ENCODE measurements at places on chromosomes 12 and 14.

GRCh38 chr14:89740241-89740640 is 214.3 kb downstream of the EFCAB11 start:
- DNase-seq = no peak

- no peak for DNase-seq
Observed at GRCh38 chr14:63147018-63147417, 57.2 kb upstream of the RHOJ start.

- DNase-seq = no peak
Observed at GRCh38 chr14:33931461-33931860, 19.4 kb downstream of the EGLN3 start.

DNA sequence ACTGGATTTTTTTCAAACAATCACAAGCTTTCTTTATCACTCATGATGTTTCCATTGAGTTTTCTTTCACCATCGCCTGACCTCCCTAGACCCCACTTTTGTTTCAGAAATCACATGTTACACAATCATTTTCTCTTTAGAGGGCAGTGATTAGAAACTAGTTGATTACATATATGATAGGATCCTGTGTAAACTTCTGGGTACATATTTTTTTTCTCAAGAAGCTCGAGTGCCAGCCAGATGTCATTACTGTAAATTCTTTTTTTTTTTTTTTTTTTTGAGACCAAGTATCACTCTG is 62.4 kb upstream of the PSMA6 start:
- DNase-seq = no peak

DNA sequence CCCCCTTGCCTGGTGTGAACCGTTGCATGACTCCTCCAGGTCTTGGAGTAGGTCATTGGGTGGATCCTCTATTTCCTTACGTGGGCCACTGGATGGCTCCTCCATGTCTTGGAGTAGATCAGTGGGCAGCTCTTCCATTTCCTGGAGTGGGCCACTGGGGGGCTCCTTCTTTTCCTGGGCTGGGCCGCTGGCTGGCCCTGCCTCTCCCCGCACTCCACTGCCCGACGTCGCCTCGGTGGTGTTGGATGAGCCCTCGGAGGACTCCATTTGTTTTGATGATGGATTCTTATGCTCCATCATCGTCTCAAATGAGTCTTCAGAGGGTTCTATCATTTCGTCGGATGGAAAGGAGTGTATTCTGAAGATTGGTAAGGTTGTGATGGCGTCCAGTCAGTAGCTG is 19.1 kb downstream of the RTL1 start:
- no peak for DNase-seq

DNA sequence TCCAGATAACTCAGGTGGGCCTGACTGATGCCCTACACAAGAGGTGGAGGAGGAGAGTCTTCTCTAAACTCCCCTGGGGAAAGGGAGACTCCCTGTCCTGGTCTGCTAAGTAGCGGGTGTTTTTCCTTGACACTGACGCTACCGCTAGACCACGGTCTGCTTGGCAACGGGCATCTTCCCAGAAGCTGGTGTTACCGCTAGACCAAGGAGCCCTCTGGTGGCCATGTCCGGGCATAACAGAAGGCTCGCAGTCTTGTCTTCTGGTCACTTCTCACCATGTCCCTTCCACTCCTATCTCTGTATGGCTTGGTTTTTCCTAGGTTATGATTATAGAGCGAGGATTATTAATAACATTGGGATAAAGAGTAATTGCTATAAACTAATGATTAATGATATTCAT is 965.5 kb downstream of the TMEM121 start:
- peak; percentile 67 for DNase-seq

DNA sequence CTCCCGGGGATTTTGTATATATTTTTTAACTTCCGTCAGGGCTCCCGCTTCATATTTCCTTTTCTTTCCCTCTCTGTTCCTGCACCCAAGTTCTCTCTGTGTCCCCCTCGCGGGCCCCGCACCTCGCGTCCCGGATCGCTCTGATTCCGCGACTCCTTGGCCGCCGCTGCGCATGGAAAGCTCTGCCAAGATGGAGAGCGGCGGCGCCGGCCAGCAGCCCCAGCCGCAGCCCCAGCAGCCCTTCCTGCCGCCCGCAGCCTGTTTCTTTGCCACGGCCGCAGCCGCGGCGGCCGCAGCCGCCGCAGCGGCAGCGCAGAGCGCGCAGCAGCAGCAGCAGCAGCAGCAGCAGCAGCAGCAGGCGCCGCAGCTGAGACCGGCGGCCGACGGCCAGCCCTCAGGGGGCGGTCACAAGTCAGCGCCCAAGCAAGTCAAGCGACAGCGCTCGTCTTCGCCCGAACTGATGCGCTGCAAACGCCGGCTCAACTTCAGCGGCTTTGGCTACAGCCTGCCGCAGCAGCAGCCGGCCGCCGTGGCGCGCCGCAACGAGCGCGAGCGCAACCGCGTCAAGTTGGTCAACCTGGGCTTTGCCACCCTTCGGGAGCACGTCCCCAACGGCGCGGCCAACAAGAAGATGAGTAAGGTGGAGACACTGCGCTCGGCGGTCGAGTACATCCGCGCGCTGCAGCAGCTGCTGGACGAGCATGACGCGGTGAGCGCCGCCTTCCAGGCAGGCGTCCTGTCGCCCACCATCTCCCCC is 777 bp downstream of the ASCL1 start:
- DNase-seq = peak; percentile 34

DNA sequence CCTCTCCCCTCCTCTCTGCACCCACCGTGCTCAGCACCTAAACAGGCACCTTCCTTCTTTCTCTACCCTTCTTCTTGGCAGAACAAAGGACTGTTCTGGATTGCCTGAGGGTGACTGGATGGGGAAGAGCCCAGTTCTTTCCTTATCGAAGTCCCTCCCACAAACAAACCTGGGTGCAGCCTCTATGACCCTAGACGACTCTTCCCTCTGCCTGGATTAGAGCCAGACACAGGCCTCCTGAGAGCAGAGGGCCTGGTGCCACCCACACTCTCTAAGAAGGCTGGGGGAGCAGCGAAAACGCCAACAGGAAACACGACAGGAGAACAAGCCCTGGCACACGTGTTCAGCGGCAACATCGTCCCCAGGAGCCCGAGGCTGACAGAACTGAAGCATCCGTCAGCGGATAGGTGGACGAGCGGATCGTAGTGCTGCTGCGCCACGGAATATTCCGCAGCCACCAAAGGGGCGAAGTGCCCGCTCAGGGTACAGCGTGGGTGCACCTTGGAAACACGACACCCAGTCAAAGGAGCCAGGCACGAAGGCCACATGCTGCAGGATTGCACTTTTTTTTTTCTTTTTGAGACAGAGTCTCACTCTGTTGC is 38.0 kb downstream of the RIMBP2 start:
- no peak for DNase-seq

- DNase-seq = no peak
Observed at GRCh38 chr14:69675877-69676416, 64.6 kb downstream of the SUSD6 start.

GRCh38 chr12:85016413-85016812 is 19.7 kb downstream of the TSPAN19 start:
- DNase-seq = no peak

- no peak for DNase-seq
Observed at GRCh38 chr14:24848102-24848790, 201.7 kb downstream of the STXBP6 start.

- no peak for DNase-seq
Observed at GRCh38 chr12:111249018-111249370, 119.9 kb downstream of the PHETA1 start.

GRCh38 chr14:60215520-60216420 is 33.3 kb upstream of the PPM1A start:
- no peak for DNase-seq

DNA sequence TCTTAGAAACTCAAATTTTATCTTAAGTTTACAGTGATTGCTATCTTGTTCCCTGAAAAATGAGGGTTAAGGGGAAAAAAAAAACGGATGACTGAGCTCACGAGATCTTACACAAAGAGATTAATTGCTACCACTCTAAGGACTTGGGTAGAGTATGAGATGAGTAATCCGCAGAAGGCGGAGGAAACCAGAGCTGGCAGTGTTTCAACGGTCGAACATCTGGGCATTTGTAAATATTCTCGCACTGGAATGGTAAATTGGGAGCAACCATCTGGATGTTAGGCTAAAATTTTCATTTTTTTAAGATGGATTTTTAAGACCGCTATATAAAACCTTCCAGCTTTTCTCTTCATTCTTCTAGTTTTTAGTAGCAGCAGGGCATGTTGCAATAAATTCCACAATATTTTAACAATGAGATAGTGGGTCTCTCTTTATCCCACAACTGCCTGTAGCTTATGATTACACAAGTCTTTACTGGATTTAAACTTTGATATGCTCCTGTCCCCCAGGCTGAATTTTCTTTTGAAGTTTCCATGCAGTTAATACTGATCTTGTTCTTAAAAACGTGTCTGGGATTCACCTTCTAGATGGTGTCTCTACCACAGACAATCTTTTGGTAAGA is 1324.1 kb downstream of the AACS start:
- no peak for DNase-seq

- DNase-seq = no peak
Observed at GRCh38 chr12:53495903-53496751, 3.1 kb downstream of the MAP3K12 start.

DNA sequence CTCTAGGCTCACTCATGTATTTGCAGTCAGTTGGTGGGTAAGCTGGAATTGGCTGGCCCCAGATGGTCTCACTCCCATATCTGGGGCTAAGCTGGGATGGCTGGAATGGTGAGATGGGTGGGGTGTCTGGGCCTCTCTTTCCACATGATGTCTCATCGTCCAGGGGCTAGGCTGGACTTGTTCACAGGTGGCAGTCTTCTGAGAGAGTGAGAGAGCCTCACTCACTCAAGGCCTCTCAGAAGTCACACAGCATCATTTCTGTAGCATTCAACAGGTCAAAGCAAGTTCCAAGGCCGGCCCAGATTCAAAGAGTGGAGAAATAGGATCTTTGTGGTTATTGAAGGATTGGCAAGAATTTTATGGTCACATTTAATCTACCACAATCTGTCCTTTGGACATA is 102.7 kb downstream of the UNC79 start:
- no peak for DNase-seq

- no peak for DNase-seq
Observed at GRCh38 chr12:5437182-5437583, 5.3 kb downstream of the NTF3 start.

- no peak for DNase-seq
Observed at GRCh38 chr14:81004575-81004974, 49.2 kb downstream of the TSHR start.

DNA sequence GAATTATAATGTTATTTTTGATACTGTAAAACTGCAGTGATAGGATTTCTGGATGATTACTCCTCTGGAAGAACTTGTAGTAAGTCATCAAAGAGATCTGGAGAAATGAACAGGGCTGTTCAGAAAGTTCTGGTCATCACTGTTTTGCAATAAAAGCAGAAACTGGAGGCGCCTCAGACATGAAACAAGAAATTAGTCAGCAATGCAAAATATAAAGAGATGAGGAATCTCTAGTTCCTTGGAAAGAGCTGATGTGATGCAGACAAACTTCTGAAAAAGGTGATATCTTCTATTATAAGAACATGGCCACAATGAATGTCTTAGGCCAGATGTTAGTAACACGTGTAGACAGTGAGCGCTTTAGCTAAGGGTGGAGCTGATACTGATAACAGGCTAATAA is 9.5 kb downstream of the ACIN1 start:
- no peak for DNase-seq

GRCh38 chr12:5522432-5523335 is 90.8 kb downstream of the NTF3 start:
- DNase-seq = no peak

GRCh38 chr12:48033451-48033850 is 29.2 kb upstream of the COL2A1 start:
- DNase-seq = no peak

GRCh38 chr14:68878908-68879307 is 86.0 kb upstream of the ZFP36L1 start:
- no peak for DNase-seq

DNA sequence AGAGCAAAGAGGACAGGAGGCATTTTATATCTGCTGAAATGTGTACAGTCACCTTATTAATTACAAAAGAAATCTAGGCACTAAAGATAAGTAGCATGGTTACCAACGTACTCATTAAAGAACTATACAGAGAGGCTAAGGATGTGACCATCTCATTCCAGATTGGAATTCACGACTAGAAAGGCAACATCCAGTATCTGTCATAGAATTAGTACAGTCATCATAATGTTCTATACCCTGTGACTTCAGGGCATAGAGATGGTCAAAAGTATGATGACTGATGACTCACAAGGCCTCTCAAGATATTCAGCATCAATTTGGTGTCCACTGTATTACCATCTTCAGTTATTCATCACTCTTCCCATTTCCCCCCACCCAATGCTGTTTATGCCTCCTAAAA is 144.0 kb upstream of the PLEKHG7 start:
- DNase-seq = no peak

GRCh38 chr12:43444940-43445564 is 107.0 kb downstream of the ADAMTS20 start:
- DNase-seq = peak; percentile 59

GRCh38 chr12:94150240-94151121 is 2.1 kb downstream of the PLXNC1 start:
- DNase-seq = peak; percentile 59

- no peak for DNase-seq
Observed at GRCh38 chr12:82627799-82628198, 58.9 kb upstream of the TMTC2 start.

- no peak for DNase-seq
Observed at GRCh38 chr12:14278294-14278953, 87.1 kb upstream of the ATF7IP start.

DNA sequence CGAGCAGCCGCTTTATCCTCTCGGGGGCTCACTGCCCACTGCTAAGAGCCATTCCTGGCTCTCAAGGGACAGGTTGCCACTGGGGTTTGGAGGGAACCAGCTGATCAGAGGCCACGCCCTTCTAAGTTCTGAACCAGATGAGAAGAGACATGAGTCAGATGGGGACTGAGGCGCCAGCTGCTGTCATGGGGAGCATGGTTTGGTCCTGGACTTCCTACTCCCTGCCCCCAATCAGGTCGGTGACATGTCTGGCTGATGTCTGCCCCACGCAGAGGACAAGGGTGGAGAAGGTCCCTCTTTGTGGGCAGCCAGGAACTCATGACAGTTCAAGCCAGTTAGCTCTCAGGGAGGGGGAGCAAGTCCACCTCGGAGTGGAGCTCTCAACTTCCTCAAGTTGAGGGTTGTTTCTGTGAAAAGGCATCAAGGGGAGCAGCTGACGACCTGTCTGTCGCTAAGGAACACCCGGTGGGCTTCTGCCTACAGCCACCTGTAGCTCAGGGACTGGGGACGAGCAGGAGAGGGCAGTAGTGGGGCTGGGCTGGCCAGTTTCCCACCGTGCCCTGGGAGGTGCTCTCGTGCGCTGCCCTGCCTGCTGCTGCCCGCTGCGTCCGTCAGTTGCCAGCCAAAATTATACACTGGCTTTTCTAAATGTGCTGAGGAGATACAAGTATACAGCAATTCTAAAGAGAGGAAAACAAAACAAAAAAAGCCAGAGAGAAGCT is 20.5 kb downstream of the PSMC1 start:
- peak; percentile 37 for DNase-seq

DNA sequence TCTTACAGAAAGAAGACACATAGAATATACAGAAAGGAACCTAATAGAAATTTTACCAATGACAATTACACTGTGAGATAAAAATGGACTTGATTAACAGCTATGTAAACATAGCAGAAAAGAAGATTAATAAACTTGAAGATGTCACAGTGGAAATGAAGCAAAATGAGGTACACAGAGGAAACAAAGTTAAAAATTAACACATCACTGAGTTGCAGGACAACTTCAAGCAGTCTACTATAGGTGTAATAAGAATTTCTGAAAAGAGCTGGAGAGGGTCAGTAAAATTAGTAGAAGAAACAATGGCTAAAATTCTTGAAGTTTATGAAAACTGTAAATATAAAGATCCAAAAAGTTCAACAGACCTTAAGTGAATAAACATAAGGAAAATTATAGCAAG is 738.7 kb downstream of the C12orf50 start:
- no peak for DNase-seq

- no peak for DNase-seq
Observed at GRCh38 chr12:43882578-43883178, 46.8 kb downstream of the TMEM117 start.

Data from activated T-cell treated with anti-CD3 and anti-CD28 coated beads, Interleukin-2, amount 50 U/mL, for 48 hours (primary cell).